ENCODE measurements at places on chromosomes 11 and 22.

- DNase-seq, result no peak
These were observed 15.1 kb downstream of the CDPF1 start for GRCh38 chr22:46234969-46235368.

GRCh38 chr11:75851203-75851602, 36.2 kb downstream of the UVRAG start:
- DNase-seq, result no peak

DNA sequence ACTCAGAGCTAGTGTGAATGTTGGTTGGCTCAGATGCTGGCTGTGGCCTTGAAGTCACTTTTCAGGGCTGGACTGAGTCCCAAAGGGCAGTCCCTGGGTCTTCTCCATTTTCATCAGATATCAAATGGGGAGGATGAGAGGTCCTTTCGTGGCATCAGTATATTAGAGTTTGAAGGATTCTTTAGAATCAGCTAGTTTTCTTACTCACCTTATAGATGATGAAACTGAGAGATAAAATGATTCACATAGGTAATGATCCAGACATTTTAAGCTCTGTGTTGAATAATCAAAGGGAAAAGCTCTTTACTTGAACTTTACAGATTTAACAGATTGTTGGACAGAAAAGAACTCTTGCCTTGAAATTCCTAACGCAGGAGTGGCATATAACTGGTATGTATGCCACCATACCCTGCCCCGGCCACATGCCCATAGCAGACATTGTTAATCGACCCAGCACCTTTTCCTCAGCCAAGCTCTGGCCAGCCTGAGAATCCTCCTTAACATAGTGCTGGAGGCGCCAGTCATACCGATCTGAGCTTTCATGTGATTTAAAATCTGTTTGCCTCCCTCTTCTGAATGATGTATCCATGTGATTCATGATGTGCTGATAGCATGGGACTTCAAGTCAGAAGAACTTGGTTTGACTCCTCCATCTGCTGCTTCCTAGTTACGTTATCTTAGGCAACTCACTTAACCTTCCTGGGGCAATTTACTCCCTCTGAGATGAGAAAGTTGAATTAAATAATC, 60.0 kb downstream of the BARX2 start:
- DNase-seq, result no peak

GRCh38 chr11:64734811-64735724, 8.9 kb downstream of the RASGRP2 start:
- no peak for DNase-seq

GRCh38 chr11:108929241-108929640, 264.4 kb downstream of the DDX10 start:
- DNase-seq, result no peak

DNA sequence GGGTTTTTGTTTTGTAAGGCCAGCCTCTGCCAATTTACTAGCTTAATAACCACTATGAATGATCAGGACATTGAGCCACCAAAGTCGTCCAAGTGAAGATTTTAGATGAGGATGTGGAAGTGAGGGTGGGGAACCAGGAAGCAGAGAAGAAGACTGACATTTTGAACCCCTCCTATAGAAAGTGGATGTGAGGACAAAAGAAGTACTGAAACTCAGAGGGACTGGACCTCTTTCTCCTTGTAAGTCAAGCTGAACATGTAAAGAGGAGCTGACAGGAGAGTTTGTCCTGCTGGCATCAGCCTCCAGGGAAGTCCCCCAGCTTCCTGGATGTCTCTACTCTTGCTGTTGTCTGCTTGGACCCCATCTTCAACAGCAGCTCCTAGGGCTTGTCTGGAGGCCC, 338.2 kb upstream of the NCAM1 start:
- DNase-seq, result no peak

DNA sequence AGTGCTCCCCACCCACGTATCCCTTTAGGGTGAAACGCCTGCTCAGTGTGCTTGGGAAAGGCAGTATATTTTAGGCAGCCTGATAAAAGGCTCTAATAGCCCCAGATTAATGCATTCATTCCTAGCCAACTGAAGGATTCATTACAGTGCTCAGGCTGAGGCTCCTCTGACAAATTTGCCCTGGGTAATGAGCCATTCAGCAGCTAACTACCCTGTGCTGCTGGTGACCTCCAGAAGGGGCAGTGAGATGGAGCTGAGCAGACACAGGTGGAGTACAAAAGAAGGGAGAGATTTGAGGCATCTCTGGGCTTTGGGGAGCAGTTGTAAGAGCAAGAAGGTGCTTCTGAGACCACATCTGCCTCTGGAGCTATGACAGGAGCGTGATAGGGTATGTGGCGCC, 817.0 kb downstream of the NTM start:
- DNase-seq, result no peak

DNA sequence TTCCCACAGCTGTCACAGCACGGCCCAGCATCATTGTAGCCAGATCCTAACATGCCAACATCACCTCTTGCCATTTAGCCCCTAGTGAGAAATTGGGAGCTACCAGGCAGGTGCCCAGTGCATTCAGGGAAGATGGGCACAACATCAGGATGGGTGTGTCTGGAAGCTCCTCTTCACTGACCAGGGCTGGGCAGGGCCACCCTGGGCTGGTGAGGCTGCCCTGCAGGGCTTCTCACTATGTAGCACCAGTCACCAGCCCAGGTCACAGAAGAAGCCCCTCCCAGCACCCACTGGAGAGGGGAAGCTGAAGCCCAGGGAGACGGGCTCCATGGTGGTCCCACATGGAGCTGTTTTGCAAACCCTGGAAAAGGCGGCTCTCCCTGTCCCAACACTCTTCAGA, 13.9 kb downstream of the ZNF74 start:
- no peak for DNase-seq

- no peak for DNase-seq
These were observed 906.7 kb upstream of the CHORDC1 start for GRCh38 chr11:91129596-91129995.

Measured in Jurkat, Clone E6-1 (cell line).